ENCODE measurements at places on chromosomes 1 and 21. TPM values are rescaled to one million over a fixed set of nuclear protein-coding genes. Genes with fewer than 3 reads are reported as not detected.

GRCh38 chr1:40379785-40380452 lies 6.4 kb downstream of the SMAP2 start:
- DNase-seq, result no peak

DNA sequence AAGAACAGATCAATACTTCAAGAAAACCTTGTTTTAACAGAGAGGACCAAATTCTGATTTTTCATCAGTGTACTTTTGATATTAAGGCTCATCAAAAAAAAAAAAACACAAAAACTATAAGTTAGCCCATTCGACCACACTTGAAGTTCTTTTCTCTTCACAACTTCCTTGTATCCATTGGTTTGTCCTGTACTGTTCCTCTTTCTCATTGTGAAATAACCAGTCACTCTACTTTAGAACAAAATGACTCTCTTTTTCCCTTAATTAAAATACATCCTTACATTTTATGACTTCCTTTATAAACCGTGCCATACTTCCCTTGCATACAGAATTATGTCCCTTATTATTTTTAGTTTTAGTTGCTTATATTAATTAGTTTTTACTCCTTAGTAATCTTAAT lies 8.4 kb downstream of the QSOX1 start:
- no peak for DNase-seq

DNA sequence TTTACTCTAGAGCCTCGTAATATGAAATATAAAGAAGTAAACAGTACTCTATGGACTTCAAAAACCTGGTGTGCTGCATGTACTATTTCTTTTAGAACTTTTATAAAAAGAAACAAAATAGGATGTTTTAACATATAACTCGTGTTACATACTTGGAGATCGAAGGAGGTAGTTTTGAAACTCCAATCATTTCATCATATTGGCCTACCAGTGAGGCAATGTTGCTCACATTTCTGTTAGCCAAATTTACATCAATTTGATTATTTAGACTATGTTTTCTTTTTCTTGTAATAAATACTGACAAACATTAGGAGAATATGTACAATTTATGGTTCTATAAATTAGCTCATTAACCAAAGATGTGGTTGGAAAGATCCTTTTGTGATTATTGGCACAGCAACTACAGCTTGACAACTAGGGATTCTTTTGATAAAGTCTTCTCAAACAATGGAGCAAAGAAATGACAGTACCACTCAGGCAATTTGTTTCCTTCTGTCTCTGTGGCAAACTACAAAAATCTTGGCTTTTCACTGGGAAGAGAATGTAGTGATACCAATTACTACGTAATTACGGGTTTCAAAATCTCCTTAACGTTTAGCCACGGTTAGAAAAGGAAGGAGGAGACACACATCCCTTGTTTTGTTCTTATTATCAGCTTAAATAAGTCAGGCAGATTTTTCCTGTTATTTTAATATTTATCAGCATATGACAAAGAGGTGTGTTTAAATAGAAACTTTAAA lies 266.6 kb upstream of the SGIP1 start:
- DNase-seq, result no peak

The SEMA4A gene
- total RNA-seq, result 5.5 TPM

The NUDT4B gene
- 54.2 TPM for total RNA-seq
